ENCODE measurements at places on chromosomes 2 and 18. TPM values are rescaled to one million over a fixed set of nuclear protein-coding genes. Genes with fewer than 3 reads are reported as not detected.

The POU3F3 gene
- polyA plus RNA-seq: not detected

The EGR4 gene
- polyA plus RNA-seq: not detected

The AQP4 gene
- polyA plus RNA-seq: 1.2 TPM

The COL3A1 gene
- 29.1 TPM for polyA plus RNA-seq

The RGPD4 gene
- not detected for polyA plus RNA-seq

The GAL3ST2 gene
- 13.6 TPM for polyA plus RNA-seq

Data from sigmoid colon (tissue), 7 donors.